ENCODE measurements at places on chromosomes 12 and 14.

- no peak for ATAC-seq
Measured at GRCh38 chr12:109258201-109258600, 50.9 kb downstream of the FOXN4 start.

DNA sequence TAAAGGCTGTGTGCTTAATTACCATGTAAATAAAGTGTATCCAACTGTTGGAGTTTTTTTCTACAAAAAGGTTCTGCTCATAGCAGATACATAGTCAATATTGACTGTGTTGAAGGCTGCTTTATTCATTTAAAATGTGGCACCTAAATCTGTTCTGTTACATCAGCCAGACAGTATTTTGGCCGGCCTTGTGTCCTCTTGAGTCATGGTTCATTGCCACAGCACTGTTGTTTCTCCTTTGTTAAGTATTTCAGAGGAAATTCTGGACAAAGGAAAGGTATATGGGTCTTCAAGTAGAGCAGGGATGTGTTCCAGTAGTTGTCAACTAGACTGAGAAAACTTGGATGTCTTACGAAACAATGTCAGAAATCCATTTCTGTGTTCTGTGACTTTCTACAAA, 95.5 kb downstream of the SLC38A6 start:
- no peak for ATAC-seq

DNA sequence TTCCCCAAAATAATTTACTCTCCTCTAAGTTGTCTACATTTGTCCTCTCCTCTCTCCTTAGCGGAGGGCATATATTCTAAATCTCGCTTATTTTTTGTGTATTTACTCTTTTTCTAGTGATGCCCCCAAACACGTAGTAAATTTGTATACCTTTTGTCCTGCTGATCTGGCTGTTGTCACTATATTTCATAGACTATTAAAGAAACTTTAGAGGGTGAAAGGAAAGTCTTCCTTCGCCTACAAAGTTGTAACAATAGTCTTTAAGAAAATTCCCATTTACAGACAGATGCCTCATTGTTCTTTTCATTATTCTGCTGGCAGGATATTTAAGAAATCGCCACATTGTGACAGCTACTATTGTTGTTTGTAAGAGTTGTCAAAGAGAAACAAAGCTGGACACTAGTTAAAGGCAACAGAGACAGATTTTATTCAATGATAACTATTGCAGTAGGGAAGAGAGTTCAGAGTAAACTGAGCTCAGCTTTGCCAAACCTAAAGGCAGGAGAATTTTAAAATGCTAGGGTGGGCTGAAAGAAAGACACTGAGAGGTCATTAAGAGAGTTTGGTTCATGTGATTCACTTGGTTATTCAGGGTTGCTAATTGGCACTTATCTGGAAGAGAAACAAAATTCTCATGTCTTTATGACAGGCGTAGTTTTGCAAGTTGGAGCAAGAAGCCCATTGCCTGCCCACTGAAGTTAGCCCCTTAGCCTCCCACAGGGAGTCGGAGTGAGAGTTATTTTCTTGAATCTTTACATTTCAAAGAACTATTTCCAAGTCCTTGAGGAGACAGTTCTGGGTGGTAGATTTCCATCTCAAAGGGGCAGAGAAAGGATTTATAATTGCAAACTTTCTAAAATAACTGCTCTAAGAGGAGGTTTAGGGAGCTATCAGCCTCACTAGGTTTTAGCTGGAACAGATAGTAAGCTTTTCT, 1272.5 kb upstream of the SEL1L start:
- no peak for ATAC-seq

- no peak for ATAC-seq
Measured at GRCh38 chr12:91388573-91388972, 206.0 kb upstream of the DCN start.

DNA sequence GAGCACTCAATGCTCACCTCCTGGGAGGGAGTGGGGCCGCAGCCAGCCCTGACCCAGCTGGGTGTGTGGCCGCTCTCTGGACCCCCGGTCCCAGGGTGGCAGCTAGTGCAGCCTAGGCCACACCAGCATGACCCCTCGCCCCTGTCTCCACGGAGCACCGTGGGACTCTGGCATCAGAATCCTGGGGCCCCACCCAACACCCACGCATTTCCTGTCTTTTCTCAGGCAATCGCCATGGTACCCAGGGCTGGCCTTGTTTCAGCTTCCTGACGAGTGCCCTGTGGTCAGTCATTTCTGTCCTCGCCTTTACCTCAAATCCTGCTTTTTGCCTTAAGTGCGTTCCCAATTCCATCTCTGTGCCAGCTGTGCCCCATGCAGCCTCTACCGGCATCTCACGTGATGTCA, 15.9 kb downstream of the PACS2 start:
- no peak for ATAC-seq

- ATAC-seq: no peak
Measured at GRCh38 chr12:11697131-11697530, 47.7 kb downstream of the ETV6 start.

DNA sequence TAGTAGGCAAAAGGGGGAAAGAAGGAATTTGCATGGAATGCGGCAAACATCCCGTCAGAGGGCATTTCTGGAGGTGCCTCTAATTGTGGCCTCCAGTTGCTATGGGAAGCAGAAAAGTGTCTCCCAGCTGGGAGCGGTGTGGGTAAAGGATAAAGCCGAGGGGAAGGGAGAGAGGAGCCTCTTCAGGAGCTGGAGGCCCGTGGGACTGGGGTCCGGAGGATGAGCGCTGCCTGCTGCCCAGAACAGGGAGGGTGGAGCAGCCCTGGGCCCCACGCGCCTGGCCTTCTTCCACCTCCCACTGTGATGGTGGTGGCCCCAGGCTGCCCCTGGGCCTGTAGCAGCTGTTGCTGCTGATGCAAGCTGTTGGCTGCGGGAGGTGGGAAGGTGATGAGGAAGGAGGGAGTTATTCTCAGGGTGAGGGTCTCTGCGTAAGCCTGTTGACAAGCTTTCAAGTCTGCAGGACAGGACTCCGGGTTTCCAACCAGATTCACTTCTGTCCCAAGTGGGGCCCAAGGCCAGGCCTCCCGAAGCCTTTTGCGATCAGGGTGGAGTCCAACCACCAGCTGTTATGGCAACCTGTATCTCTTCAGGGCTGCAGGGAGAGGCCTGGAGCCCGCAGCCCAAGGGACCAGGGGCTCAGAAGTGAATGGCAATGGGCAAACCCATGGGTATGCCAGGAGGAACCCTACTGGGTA, 19.1 kb upstream of the PGF start:
- ATAC-seq: no peak

DNA sequence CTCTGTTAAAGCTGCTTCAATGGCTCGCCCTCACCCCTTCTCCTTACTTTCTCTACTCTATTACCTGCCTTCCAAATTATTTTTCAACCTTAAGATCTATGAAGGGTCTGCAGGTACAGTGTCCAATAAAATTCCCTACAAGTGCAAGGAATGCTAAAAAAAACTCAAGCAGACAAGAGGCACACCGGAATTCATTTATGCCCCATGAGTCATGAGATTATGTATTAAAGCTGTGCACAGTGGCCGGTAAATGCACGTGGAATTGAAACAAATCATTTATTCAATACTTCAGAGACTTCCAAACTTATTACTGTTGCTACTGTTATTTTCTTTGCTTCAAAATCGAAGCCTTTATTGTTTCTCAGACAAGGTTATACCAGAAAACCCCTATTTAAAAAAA, 68.4 kb downstream of the ST8SIA1 start:
- no peak for ATAC-seq

DNA sequence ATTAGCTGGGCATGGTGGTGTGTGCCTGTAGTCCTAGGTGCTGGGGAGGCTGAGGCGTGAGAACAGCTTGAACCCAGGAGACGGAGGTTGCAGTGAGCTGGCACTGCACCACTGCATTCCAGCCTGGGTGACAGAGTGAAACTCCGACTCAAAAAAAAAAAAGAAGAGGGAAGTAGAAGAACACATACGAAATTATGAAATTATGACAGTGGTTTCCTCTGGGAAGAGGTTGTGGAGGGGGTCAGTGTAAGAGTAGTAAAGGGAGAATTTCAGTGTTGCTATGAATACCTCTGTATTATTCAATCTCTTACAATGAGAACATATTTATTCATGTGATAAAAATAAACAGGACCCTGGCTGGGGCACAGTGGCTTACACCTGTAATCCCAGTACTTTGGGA, 24.7 kb upstream of the CSRNP2 start:
- ATAC-seq: no peak

DNA sequence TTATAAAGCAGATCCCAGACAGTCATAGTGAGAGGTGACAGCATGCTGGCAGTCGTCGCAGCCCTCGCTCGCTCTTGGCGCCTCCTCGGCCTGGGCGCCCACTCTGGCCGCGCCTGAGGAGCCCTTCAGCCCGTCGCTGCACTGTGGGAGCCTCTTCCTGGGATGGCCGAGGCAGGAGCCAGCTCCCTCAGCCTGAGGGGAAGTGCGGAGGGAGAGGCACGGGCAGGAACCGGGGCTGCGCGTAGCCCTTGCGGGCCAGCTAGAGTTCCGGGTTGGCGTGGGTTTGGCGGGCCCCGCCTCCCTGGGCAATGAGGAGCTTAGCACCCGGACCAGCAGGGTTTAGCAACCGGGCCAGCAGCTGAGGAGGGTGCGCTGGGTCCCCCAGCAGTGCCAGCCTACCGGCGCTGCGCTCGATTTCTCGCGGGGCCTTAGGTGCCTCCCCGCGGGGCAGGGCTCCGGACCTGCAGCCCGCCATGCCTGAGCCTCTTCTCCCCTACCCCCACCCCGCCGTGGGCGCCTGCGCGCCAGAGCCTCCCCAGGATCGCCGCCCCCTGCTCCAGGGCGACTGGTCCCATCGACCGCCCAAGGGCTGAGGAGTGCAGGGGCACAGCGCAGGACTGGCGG, 451.2 kb upstream of the DCN start:
- ATAC-seq: peak; percentile 36

DNA sequence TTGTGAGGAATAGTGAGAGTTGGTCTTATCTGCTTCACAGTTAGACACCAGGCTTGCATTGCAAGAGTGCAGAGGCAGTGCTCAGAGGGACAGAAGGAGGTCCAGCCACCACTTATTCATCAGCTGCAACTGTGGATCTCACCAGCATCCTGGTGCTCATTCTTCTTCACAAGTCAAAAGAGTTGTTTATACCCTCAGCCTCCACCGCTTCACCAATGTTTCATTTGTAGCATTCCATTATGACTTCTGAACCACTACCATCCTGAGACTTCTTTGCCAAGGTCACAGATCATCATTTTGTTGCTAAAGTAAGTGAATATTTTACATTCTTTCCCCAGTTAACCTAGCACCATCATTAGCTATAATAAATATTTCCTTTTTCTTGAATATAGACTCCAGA, 230.5 kb upstream of the KITLG start:
- ATAC-seq: no peak

GRCh38 chr12:10636611-10637010, 23.2 kb upstream of the MAGOHB start:
- ATAC-seq: no peak

DNA sequence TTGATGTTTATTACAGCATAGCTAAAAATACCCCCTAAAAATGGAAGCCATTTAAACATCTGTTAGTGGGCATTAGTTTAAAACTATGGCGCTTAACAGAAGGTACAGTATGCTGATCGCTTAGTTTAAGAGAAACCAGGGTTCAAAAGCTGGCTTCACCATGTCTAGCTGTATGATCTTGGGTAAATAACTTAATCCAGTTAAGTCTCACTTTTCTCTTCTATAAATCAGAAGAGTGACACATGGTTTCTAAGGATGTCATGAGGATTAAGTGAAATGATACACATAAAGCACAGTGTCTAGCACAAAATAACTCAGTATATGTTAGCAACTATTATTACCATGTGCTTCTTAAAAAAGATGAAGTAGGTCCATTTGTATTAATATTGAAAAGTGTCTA, 38.7 kb downstream of the STK38L start:
- ATAC-seq: no peak

- ATAC-seq: no peak
Measured at GRCh38 chr14:98766818-98767217, 505.2 kb downstream of the BCL11B start.

DNA sequence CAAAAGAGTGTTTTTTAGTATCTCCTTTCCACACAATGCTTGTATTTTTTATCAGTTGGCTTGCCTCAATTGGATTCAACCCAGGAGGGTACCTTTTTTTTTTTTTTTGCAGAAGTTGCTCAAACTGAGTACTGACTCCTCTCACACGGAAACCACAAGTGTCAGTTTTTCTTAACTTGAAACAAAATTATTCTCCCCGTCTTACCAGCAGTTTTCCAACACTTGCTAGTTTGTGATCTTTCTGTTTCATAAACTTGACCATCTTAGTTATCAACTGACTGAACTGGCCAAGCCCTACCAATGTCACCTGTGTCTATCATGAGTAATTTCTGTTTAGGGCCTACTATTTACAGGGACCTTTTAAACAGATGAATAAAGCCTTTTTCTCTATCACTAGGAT, 34.1 kb upstream of the ITPR2 start:
- peak; percentile 36 for ATAC-seq

DNA sequence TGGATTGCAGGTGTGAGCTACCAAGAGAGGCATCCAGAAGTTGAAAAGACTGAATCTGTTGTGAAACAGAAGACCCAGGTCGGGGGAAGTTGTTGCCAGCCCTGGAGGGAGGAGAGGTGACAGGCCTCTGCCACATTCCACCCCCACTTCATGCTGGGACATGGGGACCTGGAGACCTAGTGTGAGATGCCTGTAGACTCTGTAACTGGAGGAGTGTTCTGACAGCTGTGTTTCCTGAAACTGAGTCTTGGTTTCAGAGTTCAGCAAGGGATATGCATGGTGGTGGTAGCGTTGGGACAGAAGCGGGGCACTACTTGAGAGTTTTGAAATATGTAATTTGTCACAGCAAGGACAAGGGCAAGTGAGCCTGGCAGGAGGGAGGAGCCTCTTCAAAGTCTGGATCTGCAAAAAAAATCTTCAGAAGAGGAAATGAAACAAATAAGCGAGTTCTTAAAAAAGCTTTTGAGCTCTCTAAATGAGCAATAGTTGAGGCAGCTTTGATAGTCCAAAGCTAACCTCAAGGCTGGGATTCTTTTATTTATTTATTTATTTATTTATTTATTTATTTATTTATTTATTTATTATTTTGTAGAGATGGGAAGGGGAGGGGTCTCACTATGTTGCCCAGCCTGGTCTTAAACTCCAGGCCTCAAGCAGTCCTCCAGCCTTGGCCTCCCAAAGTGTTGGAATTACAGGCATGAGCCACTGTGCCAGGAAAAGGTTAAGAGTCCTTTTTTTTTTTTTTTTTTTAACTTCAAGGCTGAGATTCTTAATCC, 58.9 kb upstream of the EEA1 start:
- ATAC-seq: peak; percentile 94

DNA sequence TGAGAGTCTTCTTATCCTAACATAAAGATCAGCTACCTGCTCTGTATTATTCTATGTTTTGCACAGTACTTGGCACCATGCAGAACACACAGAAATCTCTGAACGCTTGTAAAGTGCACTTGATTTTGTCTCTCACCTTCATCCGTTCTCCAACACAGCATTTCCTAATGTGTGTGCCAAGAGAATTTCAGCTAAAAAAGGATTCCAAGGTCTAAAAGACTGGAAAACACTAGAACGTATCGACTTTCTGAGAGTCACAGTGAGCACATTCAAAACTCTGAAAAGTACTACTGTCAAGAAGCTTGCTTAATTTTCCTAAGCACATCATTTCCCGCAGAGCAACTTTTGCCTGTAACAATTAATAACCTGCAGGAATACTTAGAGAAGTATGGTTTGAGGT, 211.1 kb downstream of the ANO2 start:
- no peak for ATAC-seq
